K562 (cell line): ENCODE measurements at places on chromosomes 11 and 22. TPM values are rescaled to one million over a fixed set of nuclear protein-coding genes. Genes with fewer than 3 reads are reported as not detected.
A peak's percentile ranks its signal among the peaks of the same experiment; 100 is the strongest.

The TMA7B gene
- 11.2 and 12.8 TPM in 2 replicates for total RNA-seq

The TBX10 gene
- total RNA-seq, result not detected in 2 replicates

The PATE2 gene
- not detected in 2 replicates for total RNA-seq

The TRPM5 gene
- total RNA-seq, result not detected in 2 replicates

The ATL3 gene
- total RNA-seq, result 39.8 and 41.4 TPM in 2 replicates

The PLAAT5 gene
- total RNA-seq, result not detected in 2 replicates

The PES1 gene
- total RNA-seq, result 136 and 151 TPM in 2 replicates

- no peaks in the 10 kb centered on the region for H3K4me1 ChIP-seq
- DNase-seq, result no peak
- no peak overlapping the region for H3K27ac ChIP-seq
- H3K36me3 ChIP-seq, result no peaks in the 10 kb centered on the region
- no peaks in the 10 kb centered on the region for H3K27me3 ChIP-seq
Observed at GRCh38 chr22:49004484-49005399, 822.9 kb downstream of the BRD1 start.

- peaks cover 100% of the 10 kb centered on the region for H3K36me3 ChIP-seq
Observed at GRCh38 chr11:60899046-60899936, 7.1 kb downstream of the PRPF19 start.

DNA sequence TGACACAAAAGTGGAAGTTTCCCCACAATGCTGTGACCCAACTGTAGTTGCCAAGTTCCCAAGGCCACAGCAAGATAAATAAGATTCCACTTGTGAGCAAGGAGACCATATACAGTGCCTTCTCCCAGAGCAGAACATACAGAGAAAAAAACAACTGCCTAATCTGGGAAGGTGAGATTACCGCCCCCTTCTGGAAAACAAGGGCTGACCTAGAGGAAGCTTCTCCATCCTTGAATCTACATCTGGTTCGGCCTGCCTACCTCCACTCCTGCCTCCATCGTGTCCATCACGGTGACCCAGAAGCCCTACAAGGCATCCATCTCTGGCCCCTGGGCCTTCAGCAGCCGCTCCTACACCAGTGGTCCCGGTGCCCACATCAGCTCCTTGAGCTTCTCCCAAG, 6.1 kb upstream of the RNASEH2C start:
- no peak overlapping the region for H3K4me3 ChIP-seq
- peak; percentile 27 for DNase-seq
- H3K4me1 ChIP-seq, result peaks cover 3% of the 10 kb centered on the region; the same call in 1 of the 3 replicates
- H3K36me3 ChIP-seq, result no peaks in the 10 kb centered on the region
- H3K27ac ChIP-seq, result no peak overlapping the region

GRCh38 chr11:15821451-15821850, 534.9 kb downstream of the SOX6 start:
- peaks cover 4% of the 10 kb centered on the region; the same call in 2 of the 3 replicates for H3K27me3 ChIP-seq
- no peaks in the 10 kb centered on the region for H3K36me3 ChIP-seq
- DNase-seq, result no peak
- H3K4me1 ChIP-seq, result no peaks in the 10 kb centered on the region
- H3K4me3 ChIP-seq, result no peak overlapping the region
- no peak overlapping the region for H3K27ac ChIP-seq

DNA sequence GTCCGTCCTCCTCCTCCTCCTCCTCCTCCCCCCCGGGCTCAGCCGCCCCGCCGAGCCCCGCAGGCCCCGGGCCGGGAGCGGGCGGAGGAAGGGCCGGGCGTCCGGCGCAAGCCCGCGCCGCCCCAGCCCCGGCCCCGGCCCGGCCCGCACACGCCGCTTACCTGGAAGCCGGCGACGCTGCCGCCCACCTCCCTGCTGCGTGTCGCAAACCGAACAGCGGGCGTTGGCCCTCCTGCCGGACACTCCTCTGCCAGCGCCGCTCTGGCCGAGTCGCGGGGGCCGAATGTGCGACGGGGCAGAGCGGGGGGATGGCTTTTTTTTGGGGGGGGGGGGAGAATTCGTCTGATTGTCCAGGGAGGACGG, 1.1 kb downstream of the IGF2 start:
- peaks cover 27% of the 10 kb centered on the region for H3K4me1 ChIP-seq
- no peak overlapping the region for H3K4me3 ChIP-seq
- no peaks in the 10 kb centered on the region for H3K36me3 ChIP-seq
- no peak overlapping the region for H3K27ac ChIP-seq
- peaks cover 47% of the 10 kb centered on the region for H3K27me3 ChIP-seq

DNA sequence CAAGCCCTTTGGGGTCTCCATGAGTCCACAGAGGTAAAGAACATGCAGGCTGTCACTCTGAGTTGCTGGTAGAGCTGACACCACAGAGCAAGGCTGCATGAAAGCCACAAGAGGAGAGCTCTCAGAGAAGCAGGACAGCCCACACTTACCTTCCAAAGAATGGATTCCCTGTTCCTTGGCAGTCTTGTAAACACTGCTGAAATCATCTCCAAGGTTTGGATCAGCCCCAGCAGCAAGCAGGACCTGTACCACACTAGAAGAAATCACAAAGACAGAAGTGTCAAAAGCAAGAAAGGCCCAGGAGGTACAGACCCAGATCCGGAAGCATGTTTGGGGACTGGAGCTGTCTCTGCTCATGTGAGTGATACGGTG, 54.2 kb downstream of the CLPB start:
- H3K4me1 ChIP-seq, result peaks cover 8% of the 10 kb centered on the region; the same call in 1 of the 2 replicates
- DNase-seq, result no peak
- H3K4me3 ChIP-seq, result no peak overlapping the region
- H3K27ac ChIP-seq, result no peak overlapping the region
- H3K36me3 ChIP-seq, result no peaks in the 10 kb centered on the region; the same call in 1 of the 3 replicates

DNA sequence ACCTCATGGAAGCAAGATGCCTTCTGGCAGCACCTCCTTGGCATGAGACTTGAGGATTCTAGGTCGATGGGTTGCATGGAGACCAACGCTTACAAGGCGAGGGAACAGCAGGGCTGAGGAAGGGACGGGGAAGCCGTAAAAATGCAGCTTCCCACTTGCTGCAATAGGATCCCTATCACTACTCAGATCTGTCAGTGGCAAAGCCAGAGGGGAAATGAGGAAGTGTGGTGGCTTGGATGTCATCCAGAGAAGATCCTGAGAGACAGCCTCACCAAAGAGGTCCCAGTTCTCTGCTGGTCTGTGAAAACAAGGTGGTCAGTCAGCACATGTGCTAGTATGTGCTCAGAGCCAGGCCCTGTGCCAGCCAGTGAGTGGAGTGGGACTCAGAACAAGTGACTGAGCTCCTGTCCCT, 22.2 kb downstream of the CYB5R2 start:
- no peaks in the 10 kb centered on the region for H3K36me3 ChIP-seq
- H3K27me3 ChIP-seq, result peaks cover 24% of the 10 kb centered on the region
- H3K4me1 ChIP-seq, result peaks cover 10% of the 10 kb centered on the region; the same call in 1 of the 3 replicates
- no peak overlapping the region for H3K4me3 ChIP-seq

- H3K36me3 ChIP-seq, result no peaks in the 10 kb centered on the region; the same call in 2 of the 3 replicates
- peaks cover 39% of the 10 kb centered on the region for H3K4me1 ChIP-seq
- H3K27ac ChIP-seq, result no peak overlapping the region
- no peak overlapping the region for H3K4me3 ChIP-seq
- DNase-seq, result peak; percentile 60
Observed at GRCh38 chr11:74015919-74016684, 7.2 kb upstream of the UCP3 start.

GRCh38 chr11:114713756-114714155, 35.4 kb downstream of the NXPE2 start:
- no peak for DNase-seq
- H3K36me3 ChIP-seq, result no peaks in the 10 kb centered on the region
- H3K4me1 ChIP-seq, result no peaks in the 10 kb centered on the region
- H3K4me3 ChIP-seq, result no peak overlapping the region
- H3K27ac ChIP-seq, result no peak overlapping the region

GRCh38 chr11:77312107-77312506, 10.6 kb upstream of the GDPD4 start:
- H3K4me1 ChIP-seq, result no peaks in the 10 kb centered on the region
- DNase-seq, result no peak
- H3K36me3 ChIP-seq, result no peaks in the 10 kb centered on the region
- no peak overlapping the region for H3K4me3 ChIP-seq

GRCh38 chr11:114322934-114323333, 26.7 kb downstream of the NNMT start:
- H3K27ac ChIP-seq, result no peak overlapping the region
- H3K36me3 ChIP-seq, result no peaks in the 10 kb centered on the region
- H3K27me3 ChIP-seq, result no peaks in the 10 kb centered on the region

DNA sequence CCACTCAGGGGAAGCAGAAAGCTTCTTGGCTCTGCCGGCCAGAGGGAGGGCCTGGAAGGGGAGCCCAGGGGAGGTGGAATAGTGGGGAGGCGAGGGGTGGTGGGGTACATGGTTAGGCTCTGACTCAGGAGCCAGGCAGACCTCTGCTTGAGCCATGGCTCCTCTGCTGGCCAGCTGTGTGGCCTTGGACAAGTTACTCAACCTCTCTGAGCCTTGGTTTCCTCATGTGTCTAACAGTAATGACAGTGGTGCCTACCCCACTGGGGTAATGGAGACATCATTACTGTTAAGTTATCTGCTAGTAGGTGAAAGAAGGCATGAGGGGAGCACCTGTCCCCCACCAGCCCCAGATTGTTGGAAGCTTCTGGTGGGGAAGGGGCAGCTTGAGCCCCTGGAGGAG, 12.2 kb upstream of the PDGFB start:
- H3K36me3 ChIP-seq, result no peaks in the 10 kb centered on the region
- no peak overlapping the region for H3K4me3 ChIP-seq
- no peak overlapping the region for H3K27ac ChIP-seq
- no peak for DNase-seq
- H3K4me1 ChIP-seq, result peaks cover 43% of the 10 kb centered on the region

GRCh38 chr11:35848616-35849015, 95.2 kb upstream of the LDLRAD3 start:
- H3K36me3 ChIP-seq, result no peaks in the 10 kb centered on the region
- H3K27me3 ChIP-seq, result peaks cover 14% of the 10 kb centered on the region
- H3K4me3 ChIP-seq, result no peak overlapping the region
- H3K4me1 ChIP-seq, result no peaks in the 10 kb centered on the region

GRCh38 chr11:105045676-105046296, 651 bp upstream of the CARD16 start:
- no peaks in the 10 kb centered on the region for H3K27me3 ChIP-seq
- H3K36me3 ChIP-seq, result no peaks in the 10 kb centered on the region
- H3K27ac ChIP-seq, result no peak overlapping the region
- no peaks in the 10 kb centered on the region for H3K4me1 ChIP-seq
- no peak overlapping the region for H3K4me3 ChIP-seq

DNA sequence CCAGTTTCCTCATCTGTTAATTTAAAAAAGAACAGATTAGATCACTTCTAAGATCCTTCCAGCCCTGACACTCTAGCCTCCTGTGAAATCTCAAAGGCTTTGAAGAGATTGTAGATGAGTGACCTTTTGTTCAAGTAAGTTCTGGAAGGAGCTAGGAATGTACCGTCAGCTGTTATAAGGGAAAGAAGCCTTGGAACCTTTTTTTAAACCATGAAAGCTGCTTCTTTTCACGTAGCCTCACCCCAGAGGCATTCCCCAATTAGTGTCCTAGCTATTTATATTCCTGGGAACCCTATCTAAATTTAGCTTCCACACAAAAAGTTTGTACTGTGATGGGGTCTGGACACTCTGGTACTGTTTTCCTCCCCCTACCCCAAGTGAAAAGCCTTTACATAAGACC, 35.8 kb upstream of the SLN start:
- H3K27ac ChIP-seq, result no peak overlapping the region
- DNase-seq, result no peak
- peaks cover 11% of the 10 kb centered on the region; the same call in 2 of the 3 replicates for H3K27me3 ChIP-seq
- H3K36me3 ChIP-seq, result no peaks in the 10 kb centered on the region

DNA sequence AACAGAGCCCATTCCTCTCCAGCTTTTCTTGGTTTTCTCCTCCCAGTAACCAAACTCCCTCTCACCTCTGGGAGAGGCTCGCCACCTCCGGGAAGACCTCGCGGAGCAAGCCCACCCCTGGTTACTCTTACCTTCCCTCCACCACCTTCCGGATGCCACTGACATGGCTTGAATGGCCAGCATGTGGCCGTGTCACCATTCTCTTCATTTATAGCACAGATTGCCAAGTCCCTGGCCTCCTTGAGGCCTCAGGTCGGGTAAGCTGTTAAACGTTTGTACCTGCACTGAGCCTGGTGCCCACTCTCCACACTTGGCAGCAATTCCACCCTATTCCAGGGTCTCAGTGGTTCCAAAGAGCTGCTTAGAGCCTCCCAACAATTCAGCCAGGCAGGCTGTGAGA, 8.0 kb upstream of the FXYD2 start:
- no peaks in the 10 kb centered on the region for H3K36me3 ChIP-seq
- no peak overlapping the region for H3K27ac ChIP-seq
- peaks cover 41% of the 10 kb centered on the region; the same call in 2 of the 3 replicates for H3K27me3 ChIP-seq
- DNase-seq, result no peak

GRCh38 chr11:43072911-43073310, 238.9 kb upstream of the API5 start:
- DNase-seq, result no peak
- no peaks in the 10 kb centered on the region for H3K36me3 ChIP-seq

DNA sequence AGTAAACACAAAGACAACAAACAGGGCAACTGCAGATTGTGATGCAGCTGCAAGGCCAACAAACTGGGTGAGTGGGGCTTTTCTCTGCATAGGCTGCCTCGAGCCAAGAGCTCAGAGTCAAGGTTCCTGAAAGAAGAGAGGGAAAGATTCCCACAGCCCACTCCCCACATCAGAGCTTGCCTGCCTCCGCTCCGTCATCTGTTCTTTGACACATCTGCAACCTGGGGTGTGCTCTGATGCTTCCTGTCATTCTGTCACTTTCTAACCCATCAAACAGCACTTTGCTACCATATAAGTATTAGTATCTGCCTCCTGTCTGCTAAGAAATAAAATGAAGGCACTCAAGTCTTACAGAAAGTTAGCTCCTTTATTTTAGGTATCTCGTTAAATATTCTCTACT, 46.9 kb downstream of the C22orf31 start:
- no peak overlapping the region for H3K27ac ChIP-seq
- no peaks in the 10 kb centered on the region for H3K36me3 ChIP-seq
- H3K4me1 ChIP-seq, result no peaks in the 10 kb centered on the region
- no peaks in the 10 kb centered on the region for H3K27me3 ChIP-seq

- H3K27ac ChIP-seq, result peak overlapping the region; percentile 23; the same call in 1 of the 3 replicates
- peak; percentile 50 for DNase-seq
- peaks cover 28% of the 10 kb centered on the region for H3K4me1 ChIP-seq
- peaks cover 71% of the 10 kb centered on the region for H3K36me3 ChIP-seq
- H3K4me3 ChIP-seq, result no peak overlapping the region
Observed at GRCh38 chr11:62593434-62594044, 2.2 kb upstream of the TUT1 start.

- no peak overlapping the region for H3K4me3 ChIP-seq
- H3K27ac ChIP-seq, result no peak overlapping the region
- H3K4me1 ChIP-seq, result peaks cover 51% of the 10 kb centered on the region
- DNase-seq, result no peak
Observed at GRCh38 chr11:64141081-64141783, 24.7 kb downstream of the MACROD1 start.

- no peaks in the 10 kb centered on the region for H3K27me3 ChIP-seq
- H3K36me3 ChIP-seq, result no peaks in the 10 kb centered on the region
- H3K4me3 ChIP-seq, result no peak overlapping the region
- peaks cover 11% of the 10 kb centered on the region; the same call in 2 of the 3 replicates for H3K4me1 ChIP-seq
- no peak overlapping the region for H3K27ac ChIP-seq
Observed at GRCh38 chr11:65311170-65311678, 3.4 kb upstream of the CDC42EP2 start.

DNA sequence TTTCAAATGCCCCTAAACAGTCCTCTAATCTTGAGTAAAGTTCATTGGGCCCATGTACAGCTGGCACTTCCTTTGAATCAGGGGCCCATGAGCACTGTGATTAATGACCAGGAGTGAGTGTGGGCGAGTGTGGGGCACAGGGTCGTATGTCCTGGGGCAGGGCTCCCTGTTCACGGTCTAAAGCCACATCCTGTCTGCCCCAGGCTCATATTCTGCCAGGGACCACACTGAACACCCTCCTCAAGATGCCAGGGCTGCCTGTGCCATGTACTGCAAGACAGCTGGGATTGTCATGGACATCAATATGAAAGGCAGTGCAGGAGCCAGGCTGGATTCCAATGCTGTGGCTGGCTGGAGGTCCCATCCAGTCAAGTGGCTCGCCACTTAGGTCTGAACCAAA, 130.5 kb downstream of the KIRREL3 start:
- no peaks in the 10 kb centered on the region for H3K4me1 ChIP-seq
- no peaks in the 10 kb centered on the region for H3K36me3 ChIP-seq
- no peak overlapping the region for H3K4me3 ChIP-seq
- DNase-seq, result no peak
- no peak overlapping the region for H3K27ac ChIP-seq
- no peaks in the 10 kb centered on the region; the same call in 1 of the 2 replicates for H3K27me3 ChIP-seq
